Memory B cell (primary cell): ENCODE measurements at places on chromosomes 2 and 18.

DNA sequence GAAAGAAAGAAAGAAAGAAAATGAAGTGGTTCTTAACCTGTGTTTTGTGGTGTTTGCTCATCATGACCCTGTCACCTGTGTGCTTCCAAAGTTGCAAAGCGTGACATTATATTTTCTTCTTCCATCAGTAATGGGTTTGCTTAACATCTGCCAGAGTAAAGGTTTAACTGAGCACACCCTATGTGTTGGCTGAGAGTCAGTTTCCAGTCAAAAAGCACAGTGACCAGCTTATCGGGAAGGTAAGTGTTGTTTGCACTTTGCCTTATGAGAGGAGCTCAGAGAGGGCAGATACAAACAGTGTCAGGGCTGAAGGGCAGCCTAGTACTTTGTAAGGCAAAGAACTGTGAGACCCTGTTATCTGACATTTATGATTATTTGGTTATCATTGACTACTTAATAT, 406.2 kb upstream of the CWC22 start:
- no peak for DNase-seq

GRCh38 chr2:25699216-25699615, 25.8 kb upstream of the DTNB start:
- DNase-seq: no peak

- DNase-seq: no peak
Measured at GRCh38 chr18:12376034-12376753, 833 bp downstream of the AFG3L2 start.

DNA sequence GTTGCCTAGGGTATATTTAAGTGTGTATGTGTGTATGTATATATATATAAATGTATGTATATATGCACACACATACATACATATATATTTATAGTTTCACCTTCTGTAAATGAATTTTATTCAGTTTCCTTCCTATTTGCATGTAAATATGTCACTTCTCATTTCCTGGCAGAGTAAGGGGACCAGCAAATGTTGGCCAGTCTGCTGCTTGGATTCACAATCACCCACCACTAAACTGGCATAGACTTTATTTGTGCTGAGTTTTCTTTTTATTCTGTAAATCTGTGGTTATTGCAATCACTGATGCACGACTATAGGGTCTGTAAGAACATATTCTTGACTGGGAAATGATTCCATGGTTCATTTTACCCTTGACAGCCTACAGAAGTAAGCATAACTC, 640.4 kb upstream of the FAM98A start:
- DNase-seq: no peak

GRCh38 chr2:234098681-234099080, 48.2 kb downstream of the SPP2 start:
- no peak for DNase-seq

DNA sequence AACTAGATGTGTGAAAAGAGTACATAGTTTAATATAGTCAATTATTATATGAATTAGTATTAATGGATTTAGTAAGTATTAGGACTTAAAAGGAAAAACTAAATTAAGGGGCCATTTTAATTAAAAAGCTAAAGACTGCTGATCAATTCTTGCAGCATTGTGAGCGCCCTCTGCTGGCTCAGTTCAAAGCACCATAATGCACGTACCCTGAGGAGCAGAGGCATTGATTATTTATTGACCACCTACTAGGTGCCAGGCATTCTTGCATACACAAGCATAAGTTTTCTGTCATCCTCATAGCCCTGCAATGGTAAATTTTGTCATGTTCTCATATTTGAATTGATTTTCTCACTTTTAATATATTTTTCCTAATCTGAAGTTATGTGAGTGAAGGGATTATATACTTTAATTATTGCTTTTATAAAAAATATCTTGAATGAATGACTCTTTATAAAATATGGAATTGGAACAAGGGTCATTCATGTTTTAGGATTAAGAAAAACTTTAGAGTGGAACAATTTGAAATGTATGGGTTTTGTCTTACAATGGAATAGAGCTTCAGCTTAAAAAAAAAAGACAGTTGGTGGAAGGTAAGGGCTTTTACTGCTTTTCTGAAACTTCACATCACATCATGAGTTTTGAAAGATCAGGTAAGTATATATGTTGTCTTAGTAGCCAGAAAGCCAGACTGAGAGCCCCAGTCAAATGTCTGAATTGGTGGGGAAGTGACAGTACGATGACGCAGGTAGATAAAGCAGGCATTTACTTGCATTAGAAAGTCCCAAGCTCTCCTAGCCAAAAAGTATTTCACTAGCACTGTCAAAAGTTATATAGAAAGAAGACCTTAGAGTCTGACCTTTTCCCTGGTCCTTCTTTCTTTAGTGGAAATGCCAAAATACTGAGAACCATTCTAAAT, 9.7 kb downstream of the ITGA4 start:
- DNase-seq: peak; percentile 77

- DNase-seq: no peak
Measured at GRCh38 chr2:148819019-148819585, 55.9 kb upstream of the KIF5C start.

GRCh38 chr2:241063093-241063551, 39.0 kb downstream of the MTERF4 start:
- DNase-seq: no peak

GRCh38 chr2:204033611-204034495, 97.3 kb downstream of the ICOS start:
- DNase-seq: no peak

GRCh38 chr2:153871231-153872221, at the start of gene GALNT13:
Gene GALNT13 (plus strand): TSS chr2:153871922.
- DNase-seq: no peak

GRCh38 chr18:62781893-62782292, 66.6 kb downstream of the PHLPP1 start:
- no peak for DNase-seq

GRCh38 chr2:241156971-241157441, 6.7 kb downstream of the PPP1R7 start:
- DNase-seq: no peak

DNA sequence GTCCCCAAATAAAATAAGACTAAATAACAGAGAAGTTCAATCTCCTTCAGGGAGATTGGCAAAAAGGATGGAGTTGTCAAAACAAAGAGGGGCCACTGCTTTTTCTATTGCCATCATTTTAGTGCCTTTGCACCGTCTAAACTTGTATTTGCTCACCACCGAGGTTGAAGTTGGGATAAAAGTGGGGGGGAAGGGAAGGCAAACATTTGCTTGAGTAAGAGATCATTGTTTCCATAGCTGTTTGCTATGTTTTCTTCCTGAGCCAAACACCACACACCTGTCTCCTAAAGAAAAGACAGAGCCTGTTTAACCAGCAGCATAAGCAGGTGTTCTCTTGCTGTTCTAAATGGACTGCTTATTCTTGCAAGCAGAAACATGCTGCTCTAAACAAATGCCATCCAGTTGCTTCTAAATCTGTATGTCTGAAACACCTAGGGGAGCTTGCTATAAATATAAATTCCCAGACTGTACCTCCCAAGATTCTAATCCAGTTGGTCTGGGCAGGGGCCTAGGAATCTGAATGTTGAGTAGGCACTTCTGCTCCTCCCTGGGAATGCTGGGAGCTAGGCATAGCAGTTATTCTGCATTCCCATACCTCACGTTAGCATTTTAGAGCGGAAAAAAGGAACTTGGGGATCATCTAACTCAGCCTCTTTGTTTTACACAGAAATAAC, 179.4 kb upstream of the ARL4C start:
- no peak for DNase-seq

GRCh38 chr2:16093639-16094529, 153.5 kb downstream of the MYCN start:
- no peak for DNase-seq

DNA sequence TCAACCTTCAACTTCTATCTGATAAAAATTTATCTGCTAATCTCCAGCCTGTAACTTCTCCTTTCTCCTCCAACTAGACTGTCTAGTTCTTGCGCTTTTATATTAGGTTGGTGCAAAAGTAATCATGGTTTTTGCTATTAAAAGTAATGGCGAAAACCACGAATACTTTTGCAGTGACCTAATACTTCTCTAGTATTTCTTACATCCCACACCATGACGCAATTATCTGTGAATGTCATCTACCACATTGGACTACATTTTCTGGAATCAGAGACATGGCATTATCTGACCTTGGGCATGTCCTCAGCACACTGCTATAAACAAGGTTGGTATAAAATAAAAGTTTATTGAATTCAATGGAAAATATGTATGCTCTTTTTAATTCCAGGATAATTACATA, 370.2 kb upstream of the LYPD1 start:
- DNase-seq: no peak

GRCh38 chr2:96359866-96360265, 24.3 kb downstream of the NCAPH start:
- no peak for DNase-seq

GRCh38 chr2:199220920-199221319, 236.8 kb downstream of the SATB2 start:
- DNase-seq: no peak

- no peak for DNase-seq
Measured at GRCh38 chr2:168416555-168416954, 39.5 kb upstream of the CERS6 start.

GRCh38 chr2:622357-622756, 54.8 kb downstream of the TMEM18 start:
- DNase-seq: no peak

- DNase-seq: no peak
Measured at GRCh38 chr2:104932243-104932642, 78.3 kb downstream of the POU3F3 start.

- DNase-seq: no peak
Measured at GRCh38 chr18:3180325-3180724, 39.4 kb downstream of the MYOM1 start.

GRCh38 chr2:127605691-127606263, 40.2 kb upstream of the GPR17 start:
- no peak for DNase-seq

DNA sequence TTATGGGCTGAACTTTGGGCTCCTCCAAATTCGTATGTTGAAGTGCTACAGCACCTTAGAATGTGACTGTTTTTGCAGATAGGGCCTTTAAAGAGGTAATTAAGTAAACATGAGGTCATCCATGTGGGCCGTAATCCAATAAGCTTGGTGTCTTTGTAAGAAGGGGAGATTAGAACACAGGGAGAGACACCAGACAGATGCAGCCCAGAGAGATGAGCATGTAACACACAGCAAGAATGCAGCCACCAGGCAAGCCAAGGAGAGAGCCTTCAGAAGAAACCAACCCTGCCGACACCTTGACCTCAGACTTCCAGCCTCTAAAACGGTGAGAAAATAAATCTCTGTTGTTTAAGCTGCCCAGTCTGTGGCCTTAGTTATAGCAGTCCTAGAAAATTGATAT, 74.3 kb downstream of the HRH4 start:
- DNase-seq: no peak

GRCh38 chr2:143158551-143159485, 29.6 kb downstream of the ARHGAP15 start:
- peak; percentile 3 for DNase-seq

- peak; percentile 49 for DNase-seq
Measured at GRCh38 chr2:696463-696862, 19.3 kb upstream of the TMEM18 start.

DNA sequence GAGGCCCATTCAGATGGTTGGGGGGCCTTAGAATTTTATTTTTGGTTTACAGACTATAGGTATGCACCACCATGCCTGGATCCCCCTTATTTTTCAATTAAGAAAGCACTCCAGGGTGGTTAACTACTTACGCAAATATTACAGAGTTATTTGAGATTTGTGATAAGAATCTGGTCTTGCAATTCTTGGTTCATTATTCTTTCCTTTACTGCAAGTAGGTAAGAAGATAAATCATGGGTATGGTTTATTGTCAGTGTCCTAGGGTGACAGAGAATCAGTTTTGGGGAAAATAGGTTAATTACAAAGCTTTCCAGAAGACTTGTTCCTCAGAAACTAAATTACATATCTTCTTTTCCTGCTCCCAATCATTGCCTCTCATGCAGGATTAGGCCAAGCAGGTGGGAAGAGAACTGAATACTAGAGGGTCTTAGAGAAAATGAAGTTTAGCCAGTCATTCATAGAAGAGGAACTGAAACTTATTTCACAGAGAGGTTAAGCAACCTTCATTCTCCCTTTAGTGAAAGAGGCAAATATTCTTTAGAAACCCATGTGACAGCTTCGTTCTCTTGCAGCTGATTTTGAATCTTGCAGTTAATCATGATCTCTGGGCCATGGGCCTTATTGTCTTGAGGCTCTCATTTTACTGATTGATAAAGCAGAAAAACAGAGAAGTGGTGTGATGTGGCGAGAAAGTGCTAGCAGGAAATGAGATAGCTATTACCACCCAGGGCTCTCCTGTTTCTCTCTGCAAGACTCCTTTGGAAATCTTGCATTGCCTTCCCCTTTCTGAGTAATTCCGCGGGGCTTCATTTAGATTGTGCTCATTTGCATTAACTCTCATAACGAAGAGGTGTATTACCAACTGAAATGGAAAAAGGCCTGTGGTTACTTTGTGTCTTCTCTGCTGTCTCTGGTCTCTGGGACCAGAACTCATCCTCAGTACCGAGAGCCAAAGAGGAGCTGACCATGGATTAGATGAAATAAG, 44.8 kb upstream of the ARHGAP25 start:
- peak; percentile 48 for DNase-seq
